NK-92 treated with Interleukin-12 subunit alpha and Interleukin-12 subunit beta, amount 100 ng/mL, for 24 hours (cell line): ENCODE measurements at places on chromosomes 6 and 20.

DNA sequence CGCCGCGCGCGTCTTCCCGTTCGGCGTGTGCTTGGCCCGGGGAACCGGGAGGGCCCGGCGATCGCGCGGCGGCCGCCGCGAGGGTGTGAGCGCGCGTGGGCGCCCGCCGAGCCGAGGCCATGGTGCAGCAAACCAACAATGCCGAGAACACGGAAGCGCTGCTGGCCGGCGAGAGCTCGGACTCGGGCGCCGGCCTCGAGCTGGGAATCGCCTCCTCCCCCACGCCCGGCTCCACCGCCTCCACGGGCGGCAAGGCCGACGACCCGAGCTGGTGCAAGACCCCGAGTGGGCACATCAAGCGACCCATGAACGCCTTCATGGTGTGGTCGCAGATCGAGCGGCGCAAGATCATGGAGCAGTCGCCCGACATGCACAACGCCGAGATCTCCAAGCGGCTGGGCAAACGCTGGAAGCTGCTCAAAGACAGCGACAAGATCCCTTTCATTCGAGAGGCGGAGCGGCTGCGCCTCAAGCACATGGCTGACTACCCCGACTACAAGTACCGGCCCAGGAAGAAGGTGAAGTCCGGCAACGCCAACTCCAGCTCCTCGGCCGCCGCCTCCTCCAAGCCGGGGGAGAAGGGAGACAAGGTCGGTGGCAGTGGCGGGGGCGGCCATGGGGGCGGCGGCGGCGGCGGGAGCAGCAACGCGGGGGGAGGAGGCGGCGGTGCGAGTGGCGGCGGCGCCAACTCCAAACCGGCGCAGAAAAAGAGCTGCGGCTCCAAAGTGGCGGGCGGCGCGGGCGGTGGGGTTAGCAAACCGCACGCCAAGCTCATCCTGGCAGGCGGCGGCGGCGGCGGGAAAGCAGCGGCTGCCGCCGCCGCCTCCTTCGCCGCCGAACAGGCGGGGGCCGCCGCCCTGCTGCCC is 1.1 kb downstream of the SOX4 start:
- no peak for DNase-seq

- DNase-seq: peak; percentile 36
These were observed 6.3 kb downstream of the ZKSCAN3 start for GRCh38 chr6:28355743-28356665.

- DNase-seq: no peak
These were observed 51.3 kb downstream of the FAM120B start for GRCh38 chr6:170357812-170358211.

GRCh38 chr6:126722411-126722810 is 382.5 kb downstream of the CENPW start:
- DNase-seq: no peak

- no peak for DNase-seq
These were observed 34.5 kb upstream of the FERMT1 start for GRCh38 chr20:6157345-6157744.

GRCh38 chr20:63064745-63065711 is 58.3 kb upstream of the BHLHE23 start:
- no peak for DNase-seq

DNA sequence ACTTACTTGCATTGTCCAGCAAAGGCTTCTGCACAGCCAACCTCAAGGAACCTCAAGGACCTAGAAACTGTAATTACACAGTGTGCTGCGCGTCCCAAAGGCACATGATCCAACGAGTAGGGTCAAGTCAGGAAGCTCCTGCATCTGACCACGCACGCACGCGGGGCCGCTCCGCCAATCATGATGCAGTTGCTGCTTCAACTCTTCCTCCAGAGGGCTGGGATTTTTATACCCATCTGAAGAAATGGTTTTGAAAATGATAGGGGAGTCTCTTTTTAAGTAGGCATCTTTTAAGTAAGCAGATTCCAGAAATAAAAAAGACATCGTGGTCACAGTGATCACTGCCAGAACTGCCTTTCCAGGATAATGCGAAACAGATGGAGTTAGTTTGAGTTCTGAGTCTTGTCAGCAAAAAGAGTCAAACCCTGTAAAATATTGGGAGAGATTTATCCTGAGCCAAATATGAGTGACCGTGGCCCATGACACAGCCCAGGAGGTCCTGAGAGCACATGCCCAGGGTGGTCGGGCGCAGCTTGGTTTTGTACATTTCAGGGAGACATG is 34.0 kb downstream of the KIF25 start:
- DNase-seq: no peak

DNA sequence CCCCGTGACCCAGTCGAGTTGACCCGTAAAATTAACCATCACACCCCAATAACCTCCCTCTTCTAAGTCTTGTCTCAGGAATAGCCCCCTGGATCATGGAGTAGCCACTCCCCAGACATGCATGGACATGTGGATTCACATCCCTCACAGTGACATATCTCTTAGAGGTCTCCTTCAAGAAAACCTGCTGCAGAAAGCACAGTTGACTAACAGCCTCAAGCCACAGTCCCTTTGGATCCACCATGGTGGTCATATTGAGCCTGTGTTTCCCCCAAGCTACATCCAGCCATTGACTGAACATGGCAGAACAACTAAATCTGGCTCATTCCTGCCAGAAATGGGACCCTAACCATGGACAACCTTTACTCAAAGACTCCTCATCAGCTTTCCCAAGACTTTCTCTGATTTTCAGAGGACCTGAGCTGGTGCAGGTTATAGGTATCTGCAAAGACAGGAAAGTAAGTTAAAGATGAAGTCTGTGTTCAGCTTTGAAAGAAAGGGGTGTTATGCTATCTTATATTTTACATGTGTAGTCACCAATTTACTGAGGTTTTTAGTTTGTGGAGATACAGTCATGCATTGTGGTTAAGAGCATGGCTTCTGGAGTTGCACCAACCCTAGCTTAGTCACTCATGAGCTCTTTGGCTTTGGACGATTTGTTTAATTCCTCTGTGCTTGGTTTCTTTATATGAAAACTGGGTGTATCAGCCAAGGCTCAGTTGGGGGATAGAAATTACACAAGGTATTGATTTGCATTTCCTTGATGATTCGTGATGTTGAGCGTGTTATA is 219.1 kb downstream of the MYLK4 start:
- DNase-seq: peak; percentile 37

GRCh38 chr6:11463398-11463780 is 74.2 kb upstream of the TMEM170B start:
- DNase-seq: no peak

GRCh38 chr20:3889489-3890397 is 556 bp downstream of the PANK2 start:
- DNase-seq: peak; percentile 49

- DNase-seq: no peak
These were observed 51.3 kb upstream of the CITED2 start for GRCh38 chr6:139425780-139426179.

DNA sequence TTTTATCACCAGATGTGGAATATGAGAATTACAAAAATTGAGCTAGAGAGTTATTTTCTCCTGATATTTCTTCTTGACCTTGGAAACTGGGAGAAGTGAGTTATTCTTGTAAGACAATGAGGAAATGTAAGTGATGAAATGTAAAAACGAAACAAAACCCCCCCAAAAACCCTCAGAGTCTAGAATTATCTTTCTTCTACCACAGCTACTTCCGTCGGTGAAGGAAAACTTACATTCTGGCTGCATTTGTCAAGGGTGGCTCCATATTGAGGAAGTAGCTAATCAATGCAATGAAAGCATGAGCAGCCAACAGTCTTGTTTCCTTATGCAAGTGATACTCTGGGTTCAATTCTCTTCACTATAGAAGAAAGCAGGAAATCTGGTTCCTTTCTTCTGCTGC is 661.7 kb upstream of the CITED2 start:
- no peak for DNase-seq

DNA sequence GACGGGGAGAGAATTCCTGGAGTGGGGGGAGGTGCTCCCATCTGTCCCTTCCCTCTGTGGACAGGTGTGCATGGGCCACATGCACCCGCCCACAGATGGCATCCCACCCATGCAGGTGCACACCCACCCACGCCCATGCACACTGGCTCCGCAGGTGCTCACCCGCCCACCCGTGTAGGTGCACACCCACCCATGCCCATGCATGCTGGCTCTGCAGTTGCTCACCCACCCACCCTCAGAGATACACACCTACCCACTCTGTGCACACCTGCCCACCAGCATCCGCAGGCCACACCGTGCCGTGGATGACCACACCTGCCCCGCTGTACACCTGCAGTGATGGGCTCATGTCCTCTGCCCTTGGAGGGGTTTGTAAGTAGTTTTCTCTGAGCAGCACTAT is 132.0 kb downstream of the PHACTR3 start:
- no peak for DNase-seq

- peak; percentile 77 for DNase-seq
These were observed 712 bp downstream of the RXRB start for GRCh38 chr6:33199687-33200218.

DNA sequence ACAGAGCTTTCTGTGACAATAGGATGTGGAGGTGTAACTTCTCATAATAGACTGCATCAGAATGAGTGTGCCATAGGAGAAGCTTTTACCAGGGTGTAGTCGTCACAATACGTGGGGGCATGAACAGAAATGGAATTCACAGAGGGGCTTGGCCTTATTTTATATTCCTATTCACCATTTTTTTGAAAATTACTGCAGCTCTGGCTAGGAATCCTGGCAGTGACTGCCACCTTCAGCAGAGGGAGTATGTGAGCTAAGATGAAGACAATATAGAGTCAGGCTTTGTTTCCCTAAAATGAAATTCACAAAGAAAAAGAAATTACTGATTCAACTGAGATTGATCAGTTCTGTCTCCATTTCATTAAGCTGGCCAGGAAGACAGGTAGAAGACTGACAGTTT is 13.9 kb downstream of the TOMM6 start:
- no peak for DNase-seq

DNA sequence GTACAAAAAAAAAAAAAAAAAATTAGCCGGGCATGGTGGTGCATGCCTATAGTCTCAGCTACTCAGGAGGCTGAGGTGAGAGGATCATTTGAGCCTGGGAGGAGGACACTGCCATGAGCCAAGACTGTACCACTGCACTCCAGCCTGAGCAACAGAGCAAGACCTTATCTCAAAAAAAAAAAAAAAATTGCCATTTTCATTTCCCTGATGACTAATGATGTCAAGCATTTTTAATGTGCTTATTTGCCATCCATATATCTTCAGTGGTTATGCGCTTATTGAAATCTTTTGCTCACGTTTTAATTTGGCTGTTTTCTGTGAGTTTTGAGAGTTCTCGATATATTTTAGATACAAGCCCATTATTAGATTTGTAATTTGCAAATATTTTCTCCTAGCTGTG is 46.7 kb downstream of the PFDN4 start:
- no peak for DNase-seq

GRCh38 chr20:31675828-31676608 is 38.3 kb downstream of the COX4I2 start:
- DNase-seq: peak; percentile 63

DNA sequence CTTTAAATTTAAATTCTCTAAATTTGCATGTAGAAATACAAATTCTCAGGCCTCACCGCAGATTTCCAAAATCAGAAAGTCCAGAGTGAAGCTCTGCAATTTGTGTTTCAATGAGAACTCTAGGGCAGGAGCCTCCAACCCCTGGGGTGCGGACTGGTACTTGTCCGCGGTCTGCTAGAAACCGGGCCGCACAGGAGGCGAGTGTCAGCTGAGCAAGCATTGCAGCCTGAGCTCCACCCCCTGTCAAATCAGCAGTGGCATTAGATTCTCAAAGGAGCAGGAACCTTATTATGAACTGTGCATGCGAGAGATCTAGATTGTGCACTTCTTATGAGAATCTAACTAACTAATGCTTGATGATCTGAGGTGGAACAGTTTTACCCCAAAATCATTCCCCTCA is 203.0 kb upstream of the PCSK2 start:
- no peak for DNase-seq

DNA sequence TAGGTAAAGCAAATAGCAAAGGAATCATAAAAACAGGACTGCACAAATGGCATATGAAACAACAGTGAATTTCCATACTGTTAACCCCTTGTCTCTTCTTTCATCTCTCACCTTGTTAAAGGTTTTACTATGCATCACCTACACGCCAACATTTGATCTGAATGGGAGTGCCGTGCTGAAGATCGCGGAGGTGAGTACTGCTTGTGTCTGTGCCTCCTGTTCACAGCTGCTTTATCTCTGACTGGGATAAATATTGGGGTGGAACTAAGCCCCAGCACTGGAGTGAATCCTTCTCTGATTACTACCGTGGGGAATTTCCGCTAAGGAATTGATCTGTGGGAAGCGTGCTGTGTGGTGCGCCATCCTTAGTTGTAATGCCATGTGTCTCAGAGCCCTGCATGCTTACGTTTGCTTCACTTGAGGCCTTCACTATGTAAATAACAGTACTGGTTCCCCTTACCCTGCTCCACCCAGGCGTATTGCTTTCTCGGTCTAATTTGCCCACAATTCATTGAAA is 11.4 kb upstream of the PBOV1 start:
- no peak for DNase-seq

DNA sequence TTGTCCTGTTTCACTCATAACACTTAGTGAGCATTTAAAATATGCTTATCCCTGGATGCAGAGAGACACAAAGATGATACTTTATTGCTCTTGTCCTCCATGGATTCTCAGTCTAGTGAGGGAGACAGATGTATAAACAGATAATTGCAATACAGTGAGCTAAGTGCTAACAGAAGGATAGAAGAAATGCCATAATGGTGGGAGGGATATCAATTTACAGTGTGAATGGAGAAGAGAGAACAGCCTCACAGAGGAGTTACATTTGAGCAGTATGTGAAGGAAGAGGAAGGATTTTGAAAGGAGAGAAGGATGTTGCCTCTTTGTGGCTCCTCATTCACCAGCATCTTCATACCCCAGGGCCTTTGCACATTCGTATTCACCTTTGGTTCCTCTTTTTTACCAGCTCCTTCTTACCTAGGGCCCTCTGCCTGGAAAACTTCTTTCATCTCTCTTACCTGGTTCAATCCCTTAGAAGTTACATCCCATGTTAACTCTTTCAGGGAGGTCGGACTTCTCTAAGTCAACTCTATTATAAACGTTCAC is 341.7 kb downstream of the PRL start:
- no peak for DNase-seq

DNA sequence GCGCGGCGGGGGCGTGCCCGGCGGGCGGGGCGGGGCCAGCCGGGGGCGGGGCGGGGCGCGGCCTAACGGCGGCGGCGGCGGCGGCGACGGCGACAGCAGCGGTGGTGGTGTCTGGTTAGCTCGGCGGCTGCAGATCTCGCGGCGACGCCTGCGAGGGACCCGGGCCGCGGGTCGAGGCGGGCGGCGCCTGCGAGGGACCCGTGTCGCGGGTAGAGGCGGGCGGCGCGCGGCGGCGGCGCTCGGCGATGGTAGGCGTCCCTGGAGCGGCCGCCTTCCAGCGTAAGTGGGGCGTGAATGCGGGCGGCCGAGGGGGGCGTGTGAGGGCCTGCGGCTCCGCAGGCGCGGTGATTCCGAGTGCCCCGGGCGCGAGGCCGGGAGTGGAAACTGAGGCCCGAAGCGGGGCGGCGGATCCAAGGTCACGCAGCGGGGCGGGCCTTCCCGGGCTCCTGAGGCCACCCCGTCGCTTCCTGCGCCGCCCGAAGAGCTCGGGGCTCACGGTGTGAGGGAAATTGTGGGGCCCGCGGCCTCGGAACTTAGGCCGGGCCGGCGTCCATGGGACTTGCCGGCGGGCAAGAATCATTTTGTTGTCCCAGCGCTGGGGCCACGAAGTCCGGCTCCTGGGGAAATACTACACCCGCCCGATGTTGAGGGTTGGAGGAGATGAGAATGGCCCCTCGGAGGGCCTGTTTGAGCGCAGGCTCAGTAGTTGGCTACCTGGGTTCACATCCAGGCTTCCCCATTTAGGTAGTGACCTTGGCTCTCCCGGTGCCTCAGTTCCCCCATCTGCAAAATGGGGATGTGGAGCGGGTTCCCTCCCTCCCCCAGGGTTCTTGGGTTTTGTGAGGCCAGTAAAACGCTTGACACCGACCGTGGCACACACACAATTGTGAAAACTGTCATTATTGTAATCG is at the start of gene CBFA2T2:
Gene CBFA2T2 (plus strand): TSS at position 74 of the 911 bp plus-strand sequence. CDS start 172 bp downstream, at position 246.
- DNase-seq: peak; percentile 51

- no peak for DNase-seq
These were observed 34.7 kb downstream of the FAM184A start for GRCh38 chr6:119043783-119044182.
